Muscle of back (tissue), 13 donors: ENCODE measurements at places on chromosomes 1 and 21.

GRCh38 chr1:55057956-55058298 lies 18.6 kb downstream of the PCSK9 start:
- DNase-seq = no peak

GRCh38 chr1:226908913-226909312 lies 31.2 kb upstream of the COQ8A start:
- no peak for DNase-seq

- DNase-seq = no peak
These were observed 293.2 kb downstream of the DSCAM start for GRCh38 chr21:40553781-40554180.

DNA sequence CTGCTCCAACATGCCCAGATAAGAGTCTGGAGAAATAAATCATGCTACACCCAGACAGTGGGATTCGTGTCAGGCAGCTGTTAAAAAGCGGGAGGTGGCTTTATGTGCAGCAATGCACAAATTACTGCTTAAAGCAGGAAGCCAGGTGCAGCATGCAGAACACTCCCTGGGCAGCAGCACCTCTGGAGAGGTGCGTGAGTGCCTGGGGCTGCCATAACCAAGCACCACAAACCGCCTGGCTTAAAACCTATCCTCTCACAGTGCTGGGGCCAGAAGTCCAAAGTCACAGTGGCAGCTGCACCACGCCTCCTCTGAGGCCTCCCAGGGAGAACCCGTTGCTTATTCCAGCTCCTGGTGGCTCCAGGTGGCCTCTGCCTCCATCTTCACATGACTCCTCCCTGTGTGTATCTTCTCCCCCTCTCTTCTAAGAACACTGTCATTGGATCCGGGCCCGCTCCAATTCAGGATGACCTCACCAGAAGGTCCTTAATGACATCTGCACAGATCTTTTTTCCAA lies 115.6 kb downstream of the SIK1 start:
- no peak for DNase-seq

DNA sequence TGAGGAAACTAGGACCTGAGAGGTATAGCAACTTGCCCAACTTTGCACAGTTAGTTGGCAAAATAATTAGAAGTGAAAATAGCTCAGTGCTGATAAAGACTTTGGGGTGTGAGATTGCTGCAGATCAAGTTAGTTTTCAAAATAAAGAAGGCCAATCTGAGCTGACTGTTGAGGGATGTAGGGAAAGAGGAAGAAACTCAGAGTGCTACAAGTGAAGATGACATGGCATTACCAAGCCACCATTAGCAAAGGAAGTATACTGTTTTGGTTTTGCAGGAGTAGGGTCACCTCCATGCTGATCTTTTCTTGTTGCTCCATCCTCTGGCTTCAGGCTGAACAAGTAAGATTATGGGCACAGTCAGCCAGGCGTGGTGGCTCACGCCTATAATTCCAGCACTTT lies 78.7 kb upstream of the ADAM30 start:
- no peak for DNase-seq

DNA sequence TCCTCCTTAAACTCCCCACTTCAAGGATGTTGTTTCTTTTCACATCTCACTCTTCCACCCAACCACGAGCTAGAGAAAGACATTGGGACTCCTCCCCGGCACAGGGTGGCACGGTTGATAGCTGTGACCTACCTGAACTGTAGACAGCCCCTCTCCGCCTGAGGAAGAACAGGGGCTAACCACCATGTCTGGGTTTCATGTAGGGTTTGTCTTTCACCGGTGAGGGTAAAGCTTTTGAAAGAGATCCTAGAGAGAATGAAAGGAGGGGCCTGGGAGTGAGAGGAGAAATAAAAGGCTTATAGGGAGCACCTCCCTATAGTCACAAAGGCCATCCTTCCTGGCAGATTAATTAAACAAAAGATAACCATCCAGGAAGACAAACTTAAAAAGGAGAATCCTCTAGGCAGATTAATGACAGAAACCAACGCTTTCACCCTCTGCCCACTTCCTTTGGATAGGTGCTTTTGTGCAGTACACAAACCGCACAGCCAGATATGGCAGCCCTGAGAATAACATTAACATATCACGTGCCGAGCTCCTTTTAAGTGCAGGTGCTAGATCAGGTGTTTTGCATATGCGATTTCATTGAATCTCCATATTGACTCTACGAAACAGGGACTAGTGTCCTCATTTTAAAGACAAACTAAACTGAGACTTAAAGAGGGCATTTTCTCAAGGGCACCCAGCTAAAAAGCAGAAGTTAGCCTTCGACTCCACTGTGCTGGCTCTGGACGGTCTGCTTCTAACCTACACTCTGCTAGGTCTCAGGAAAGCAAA lies 178.1 kb upstream of the RUNX1 start:
- DNase-seq = no peak
